ENCODE measurements at places on chromosomes 11 and 22.

GRCh38 chr11:9139628-9140357 lies 48.4 kb upstream of the SCUBE2 start:
- DNase-seq: no peak

- no peak for DNase-seq
These were observed 34.7 kb downstream of the LDHAL6A start for GRCh38 chr11:18490319-18490718.

DNA sequence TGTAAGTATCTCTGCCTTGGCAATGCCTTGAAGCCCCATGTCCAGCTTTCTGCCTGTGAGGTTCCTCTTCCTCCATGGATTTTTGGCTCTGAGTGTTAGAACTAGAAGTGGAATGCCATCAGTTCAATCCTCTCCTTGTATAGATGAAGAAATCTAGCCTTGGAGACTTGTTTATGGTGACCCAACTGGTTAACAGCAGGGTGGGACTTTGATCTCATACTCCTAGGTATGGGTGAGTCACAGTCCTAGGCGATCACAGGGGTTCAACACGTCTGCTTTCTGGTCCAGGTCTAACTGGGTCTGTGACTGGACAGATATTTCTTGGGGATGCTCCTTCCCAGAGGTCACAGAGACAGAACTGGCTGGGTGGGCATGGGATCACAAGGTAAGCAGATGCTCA lies 9.2 kb upstream of the MTFP1 start:
- no peak for DNase-seq

- no peak for DNase-seq
These were observed 39.0 kb downstream of the BMAL1 start for GRCh38 chr11:13316528-13316961.

DNA sequence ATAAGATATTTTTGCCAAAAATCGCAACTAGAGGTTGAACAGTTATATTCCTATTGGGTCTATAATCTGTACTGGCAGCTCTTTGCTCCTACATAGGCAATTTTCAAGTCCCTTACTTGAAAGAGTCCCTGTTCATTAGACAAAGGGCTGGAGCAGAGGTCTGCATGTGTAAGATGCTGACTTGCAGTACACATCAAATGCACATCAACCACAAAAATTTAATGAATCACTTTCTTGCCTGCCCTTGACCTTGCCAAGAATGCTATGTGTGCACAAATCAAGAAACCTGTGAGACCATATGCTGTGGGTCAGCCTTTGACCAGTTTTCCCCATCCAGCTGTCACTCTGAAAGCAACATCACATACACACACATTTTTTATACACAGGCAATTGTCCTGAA lies 661.5 kb downstream of the LRRC4C start:
- no peak for DNase-seq

DNA sequence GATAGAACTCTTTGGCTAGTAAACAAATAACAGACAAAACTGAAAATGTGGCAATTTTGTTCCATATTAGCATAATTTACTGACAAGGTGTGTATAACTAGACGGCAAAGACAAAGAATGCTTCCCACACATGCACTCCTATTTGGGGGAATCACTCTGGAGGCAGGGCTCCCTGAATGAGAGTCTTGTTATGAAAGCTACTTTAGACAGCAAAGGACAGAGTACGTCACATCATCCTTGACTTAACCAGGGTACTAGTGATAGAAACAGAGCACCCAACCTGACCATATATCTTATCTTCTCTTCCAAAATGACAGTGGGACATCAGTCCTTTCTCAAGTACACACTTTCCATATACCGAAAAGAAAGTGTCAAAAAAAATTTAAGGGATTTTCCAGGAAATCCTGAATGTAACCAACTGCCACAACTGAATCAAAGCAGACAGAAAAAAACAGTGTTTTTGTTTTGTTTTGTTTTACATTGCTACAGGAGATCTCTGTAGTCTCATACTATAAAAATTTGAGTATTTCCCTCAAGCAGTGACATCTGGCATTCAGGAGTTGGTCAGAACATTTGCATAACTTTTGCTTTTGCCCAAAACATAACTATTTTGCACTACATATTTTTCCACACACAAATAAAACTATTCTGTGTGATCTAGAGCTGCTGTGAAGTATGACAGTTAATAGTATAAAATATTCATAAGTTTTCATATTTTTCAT lies 98.9 kb downstream of the ARHGAP20 start:
- no peak for DNase-seq

DNA sequence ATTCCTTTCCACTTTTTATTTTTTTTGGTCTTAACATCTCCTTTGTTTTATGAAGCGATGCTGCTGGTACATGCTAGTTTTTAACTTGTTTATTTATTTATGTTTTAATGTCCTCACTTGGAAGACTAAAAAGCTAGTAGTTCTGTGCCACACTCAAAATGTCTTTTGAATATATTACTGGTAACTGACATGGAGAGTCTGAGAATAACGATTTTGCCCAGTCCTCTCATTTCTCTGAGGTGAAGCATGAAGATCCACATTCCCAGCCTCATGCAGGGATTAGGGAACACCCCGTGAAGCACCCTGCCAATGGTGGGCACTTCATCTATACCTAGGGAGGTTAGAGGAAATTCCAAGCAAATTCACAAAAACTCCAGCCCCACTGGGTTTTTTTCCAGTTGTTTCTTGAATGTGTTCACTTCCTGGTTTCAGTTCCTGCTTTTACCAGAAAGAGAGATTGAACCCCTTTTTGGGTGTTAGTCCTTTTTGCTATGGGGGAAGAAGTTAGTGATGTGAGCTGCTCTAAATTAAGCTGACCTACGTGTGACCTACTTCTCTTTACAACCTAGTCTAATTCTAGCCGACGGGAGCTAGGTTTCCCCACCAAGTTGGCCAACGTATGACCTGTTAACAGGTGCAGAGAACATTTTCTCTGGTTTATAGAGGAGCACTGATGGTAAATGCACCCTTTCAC lies 106.1 kb downstream of the SLC1A2 start:
- DNase-seq: no peak

DNA sequence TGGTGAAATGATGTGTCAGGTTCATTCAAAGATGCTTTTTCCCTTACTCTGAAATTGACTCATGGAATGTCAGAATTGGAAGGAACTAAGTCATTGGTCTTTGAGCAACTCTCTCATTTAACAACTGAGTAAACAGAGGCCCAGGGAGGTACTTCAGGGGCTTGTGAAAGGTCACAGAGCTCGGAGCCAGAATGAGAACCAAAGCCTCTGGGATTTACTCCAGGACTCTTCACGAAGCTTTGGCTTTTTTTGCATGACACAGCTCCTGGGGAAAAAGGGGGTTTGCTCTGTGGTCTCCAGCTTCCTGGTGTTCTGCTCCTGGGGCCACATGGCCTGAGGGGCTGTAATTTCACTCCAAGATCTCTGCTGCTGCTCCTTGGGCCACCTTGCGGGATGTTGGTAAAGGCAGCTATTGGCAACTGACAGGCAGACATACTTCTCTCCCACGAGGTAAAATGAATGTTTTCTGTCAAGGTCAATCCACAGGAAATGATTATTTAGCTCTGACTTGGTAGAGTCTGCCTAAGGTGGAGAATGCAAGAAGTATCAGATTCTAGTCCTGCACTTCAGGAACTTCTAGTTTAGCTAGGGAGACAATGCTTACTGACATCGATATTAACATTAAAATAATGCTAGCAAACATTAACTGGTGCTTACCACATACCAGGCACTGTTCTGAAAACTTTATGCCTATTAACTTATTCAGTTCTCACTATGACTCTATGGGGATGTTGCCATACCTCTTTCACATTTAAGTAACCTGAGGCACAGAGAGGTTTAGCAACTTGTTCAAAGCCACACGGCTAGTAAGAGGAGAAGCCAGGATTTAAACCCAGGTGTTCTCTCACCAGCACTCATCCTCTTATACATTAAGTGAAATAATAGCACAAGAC lies 16.1 kb downstream of the PKNOX2 start:
- no peak for DNase-seq

DNA sequence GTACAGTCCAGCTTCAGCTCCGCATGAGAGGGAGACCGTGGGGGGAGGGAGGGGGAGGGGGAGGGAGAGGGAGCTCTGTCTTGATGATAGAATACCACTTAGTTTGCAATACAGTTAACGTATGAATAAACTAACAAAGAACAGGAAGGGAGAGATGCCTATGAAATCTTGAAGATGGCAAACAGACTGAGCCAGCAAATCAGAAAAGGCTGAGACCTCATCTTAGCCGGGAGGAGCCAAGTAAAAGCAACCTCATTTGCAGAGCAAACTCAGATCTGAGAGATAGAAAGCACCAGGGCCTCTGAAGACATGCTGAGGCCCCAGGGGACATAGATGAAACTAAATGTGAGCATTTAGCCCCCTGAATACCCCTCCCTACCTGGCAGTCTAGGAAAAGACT lies 23.0 kb downstream of the APLP2 start:
- no peak for DNase-seq

- no peak for DNase-seq
These were observed 237.6 kb downstream of the ETS1 start for GRCh38 chr11:128349650-128350299.

- no peak for DNase-seq
These were observed 106.3 kb upstream of the THY1 start for GRCh38 chr11:119529063-119529845.

DNA sequence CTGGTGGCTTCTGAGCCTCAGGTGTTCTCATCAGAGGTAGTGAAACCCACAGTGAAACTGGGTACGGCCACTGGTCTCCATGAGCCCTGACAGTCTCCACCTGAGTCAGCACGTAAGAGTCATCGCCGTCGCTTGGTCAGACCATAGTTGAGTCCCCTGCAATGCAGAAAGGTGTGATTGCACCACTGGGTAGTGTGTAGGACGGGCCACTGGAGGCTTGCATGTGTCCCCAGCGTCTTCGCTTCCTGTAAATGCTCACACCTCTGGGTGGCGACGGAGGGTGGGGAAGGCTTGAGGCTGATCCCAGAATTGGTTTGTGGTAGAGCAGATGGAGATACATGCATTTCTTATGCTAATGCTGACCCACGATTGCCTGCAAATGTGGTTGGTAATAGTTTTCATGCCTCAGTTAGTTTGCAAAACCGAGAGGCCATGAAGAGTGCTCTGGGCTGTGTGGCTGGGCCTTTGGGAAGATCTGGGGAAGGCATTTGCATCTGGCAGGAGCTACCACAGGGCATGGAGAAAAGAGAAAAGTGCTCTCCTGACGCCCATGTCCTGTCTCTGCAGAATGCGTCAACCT lies 26.5 kb downstream of the CTTN start:
- no peak for DNase-seq

GRCh38 chr22:48742556-48743343 lies 1084.9 kb downstream of the BRD1 start:
- no peak for DNase-seq

DNA sequence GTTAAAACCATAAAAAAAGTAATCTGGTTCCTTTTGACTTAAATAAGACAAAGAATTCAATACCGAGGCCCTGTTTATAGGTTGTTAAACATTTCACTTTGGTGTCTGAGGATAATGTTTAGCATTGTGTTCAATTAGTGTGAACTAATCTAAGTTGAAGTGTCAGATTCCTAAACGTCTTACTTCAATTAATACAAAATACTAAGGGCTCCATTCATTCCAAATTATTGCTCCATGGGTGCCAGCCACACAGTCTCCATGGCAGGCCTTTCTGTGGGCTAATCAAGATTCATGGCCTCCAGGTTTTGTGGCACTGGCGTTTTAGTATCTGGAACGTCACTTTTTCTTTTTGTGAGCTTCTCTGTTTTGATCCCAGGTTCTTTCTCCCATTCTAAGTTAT lies 89.4 kb downstream of the TMEM135 start:
- DNase-seq: no peak

DNA sequence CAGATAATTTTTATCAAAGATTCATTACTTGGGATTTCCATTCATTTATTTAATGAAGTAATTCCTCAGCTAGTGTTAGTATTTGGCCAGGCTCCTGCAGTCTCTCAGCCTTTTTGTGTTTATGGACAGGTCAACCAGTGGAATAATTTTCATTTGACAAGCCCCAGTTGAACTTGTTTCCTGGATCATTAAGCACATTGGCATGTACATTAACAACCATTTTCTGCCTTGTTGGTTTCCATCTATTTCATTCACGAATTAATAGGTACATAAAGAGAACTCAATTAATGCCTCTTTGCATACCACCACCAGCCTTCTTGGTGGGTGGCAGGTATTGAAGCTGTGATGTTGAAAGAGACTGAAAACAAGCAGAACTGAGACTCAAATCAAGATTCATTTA lies 745.2 kb downstream of the KCNA4 start:
- no peak for DNase-seq

DNA sequence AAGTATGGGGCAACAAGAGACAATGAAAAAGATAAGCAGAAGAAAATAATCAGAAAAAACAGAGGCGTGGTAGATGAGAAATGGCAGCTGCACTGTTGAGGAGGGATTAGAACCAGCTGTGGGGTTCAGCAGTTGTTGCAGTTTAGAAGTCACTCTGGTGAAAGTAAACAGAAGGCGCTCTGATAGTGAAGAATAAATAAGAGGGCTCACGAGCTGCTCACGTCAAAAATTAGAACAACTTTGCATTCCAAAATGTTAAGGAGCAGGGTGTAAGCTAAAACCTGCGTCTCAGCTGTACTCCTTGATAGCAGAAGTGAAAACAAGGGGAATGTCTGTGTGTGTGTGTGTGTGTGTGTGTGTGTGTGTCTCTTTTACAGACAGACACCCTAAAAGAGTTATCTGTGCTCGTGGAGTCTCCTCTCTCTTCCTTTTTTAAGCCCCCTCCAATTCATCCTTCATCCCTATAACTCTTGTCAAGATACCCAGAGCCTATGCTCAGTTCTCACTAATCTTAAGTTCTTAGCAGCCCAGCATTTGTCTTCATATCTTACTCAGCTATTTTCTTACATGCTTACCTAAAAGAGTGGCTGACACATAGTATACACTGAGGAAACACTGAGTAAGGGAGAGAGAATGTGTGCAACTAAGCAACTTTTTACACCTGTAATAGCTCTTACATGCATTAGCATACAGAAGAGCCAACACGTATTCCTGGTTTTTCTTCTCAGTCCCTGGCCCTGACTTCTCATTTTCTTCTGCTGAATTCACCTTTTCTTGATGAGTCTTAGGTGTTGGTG lies 8.9 kb downstream of the TTC17 start:
- DNase-seq: no peak

DNA sequence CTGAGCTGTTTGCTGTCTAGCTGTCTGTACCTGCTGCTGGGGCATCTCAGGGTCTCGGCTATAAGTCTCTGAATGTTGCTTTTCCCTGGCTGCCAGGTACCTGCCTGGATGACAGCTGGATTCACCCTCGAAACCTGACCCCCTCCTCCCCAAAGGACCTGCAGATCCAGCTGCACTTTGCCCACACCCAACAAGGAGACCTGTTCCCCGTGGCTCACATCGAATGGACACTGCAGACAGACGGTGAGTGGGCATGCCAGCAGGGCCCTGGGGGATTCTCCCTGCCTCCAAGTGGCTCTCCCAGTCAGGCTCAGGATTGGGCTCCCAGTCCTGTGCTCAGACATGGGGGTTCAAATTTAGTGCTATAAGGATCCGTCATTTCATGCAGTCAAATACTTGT lies 12.9 kb downstream of the IL17RA start:
- DNase-seq: no peak

- DNase-seq: no peak
These were observed 65.8 kb downstream of the DDIAS start for GRCh38 chr11:82967381-82967780.

- DNase-seq: no peak
These were observed at the start of gene TNRC6B for GRCh38 chr22:40177738-40178416. Gene TNRC6B, plus strand, starts transcription at chr22:40177925. Its CDS starts 211 bp downstream, at chr22:40178136.

- DNase-seq: no peak
These were observed 6.3 kb downstream of the CEND1 start for GRCh38 chr11:783581-784015.
